ENCODE measurements at places on chromosomes 4 and X.

DNA sequence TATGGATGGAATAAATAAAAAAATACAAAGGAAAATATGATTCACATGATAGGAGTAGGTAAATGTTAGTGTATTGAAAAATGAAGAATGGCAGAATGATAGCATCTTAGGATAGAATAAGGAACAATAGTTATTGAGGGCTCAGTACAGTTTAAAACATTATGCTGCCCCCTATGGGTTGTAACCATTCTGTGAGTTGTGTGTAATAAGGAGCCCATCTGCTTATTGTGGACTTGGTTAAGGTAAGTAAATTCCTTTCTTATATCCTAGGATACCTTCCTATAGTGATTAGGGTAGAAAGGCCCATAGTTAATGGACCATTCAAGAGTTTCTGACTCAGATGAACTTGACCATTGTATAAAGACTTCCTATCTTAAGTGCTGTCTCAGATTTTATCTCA, 195.8 kb downstream of the PDHA2 start:
- DNase-seq = no peak

GRCh38 chrX:108203540-108203939, 112.0 kb downstream of the ATG4A start:
- no peak for DNase-seq

GRCh38 chr4:40486534-40486933, 143.1 kb downstream of the RBM47 start:
- DNase-seq = no peak

DNA sequence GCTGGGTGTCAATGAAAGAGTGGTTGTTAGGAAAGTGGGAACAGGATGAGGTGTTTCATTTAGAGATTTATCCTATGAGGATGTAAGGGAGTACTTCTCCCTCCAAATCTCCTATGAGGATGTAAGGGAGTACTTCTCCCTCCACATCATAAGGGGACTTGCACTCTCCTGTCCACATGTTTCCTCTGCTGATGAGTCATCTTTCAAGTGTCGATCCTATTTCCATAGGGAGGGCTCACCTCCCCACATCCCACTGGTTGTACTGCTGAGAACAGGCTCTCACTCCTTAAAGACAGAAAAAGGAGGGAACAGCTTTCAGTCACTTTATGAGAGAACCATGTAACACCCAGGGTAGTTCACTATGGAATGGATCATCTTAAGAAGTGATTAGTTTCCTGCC, 65.0 kb downstream of the INPP4B start:
- no peak for DNase-seq

DNA sequence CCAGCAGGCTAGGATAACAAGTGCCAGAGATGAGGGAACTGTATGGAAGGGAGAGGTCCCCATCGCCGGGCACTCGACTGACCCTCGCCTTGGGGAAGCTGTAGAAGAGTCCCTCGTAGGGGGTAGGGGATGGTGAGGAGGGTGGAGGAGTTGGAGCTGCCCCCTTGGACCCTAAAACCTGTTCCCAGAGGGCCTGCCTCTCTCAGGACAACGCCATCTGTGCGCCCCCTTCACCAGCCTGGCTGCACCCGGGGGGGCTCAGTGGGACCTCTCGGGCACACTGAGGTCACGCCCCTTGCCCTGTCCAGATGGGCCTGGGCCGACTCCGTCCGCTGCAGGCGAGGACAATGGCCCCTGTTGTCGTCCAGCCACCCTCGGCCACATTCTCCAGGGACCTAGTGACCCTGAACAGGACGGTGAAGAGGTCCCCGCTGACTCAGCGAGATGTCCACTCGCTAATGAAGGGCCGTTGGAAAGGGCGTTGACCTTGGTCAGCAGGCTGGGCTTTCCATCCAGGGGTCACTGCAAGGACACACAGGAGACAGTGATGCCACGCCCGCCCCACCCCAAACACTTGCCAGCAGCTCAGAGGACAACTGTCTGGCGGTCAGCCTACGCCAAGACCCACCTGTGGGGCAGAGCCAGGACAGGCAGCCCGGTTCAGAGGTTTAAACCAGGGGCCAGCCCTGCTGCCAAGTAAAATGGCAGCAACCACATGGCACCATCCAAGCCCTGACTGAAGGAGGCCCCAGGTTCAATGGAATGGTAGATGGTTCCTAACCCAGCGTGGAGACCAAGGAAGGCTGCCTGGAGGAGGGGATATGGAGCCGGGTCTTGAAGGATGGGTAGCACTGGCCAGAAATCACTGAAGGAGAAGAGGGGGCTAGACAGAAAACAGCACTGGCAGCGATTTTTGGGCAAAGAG, 51.2 kb downstream of the HMX1 start:
- DNase-seq = no peak

DNA sequence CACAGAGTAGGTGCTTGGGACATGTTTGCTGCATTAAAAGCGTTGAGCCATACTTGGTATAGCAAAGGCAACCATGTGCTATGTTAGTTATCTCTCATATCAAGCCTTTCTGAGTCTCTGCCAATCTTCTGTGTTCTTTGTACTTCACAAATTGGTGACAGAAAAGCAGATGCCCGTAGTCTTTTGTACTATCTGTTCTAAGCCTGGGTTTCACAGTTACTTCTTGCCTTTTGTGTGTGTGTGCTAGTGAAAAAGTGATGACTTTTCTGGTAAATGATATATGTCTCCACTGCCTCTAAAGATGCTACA, 16.1 kb upstream of the KLHL2 start:
- DNase-seq = no peak

DNA sequence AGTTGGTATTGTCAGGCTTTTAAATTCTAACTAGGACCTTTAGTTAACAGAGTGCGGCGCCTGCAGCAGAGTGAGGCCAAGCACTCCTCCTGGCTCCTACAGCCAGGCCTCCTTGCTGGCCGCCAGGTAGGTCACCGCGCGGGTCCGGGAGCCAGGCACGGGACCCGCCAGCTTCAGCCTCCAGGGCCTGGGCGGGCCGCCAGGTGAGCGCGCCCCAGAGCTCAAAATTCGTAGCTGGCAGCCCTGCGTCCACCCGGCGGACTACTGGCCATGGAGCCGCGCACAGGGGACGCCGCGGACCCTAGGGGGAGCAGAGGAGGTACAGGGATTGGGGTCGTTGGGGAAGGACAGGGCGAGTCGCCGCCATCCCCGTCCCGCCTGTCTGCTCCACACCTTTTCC, at the start of gene MAGIX:
MAGIX (plus strand) TSS at position 139 of the 400 bp plus-strand sequence; CDS start at position 271, 132 bp downstream.
- no peak for DNase-seq

DNA sequence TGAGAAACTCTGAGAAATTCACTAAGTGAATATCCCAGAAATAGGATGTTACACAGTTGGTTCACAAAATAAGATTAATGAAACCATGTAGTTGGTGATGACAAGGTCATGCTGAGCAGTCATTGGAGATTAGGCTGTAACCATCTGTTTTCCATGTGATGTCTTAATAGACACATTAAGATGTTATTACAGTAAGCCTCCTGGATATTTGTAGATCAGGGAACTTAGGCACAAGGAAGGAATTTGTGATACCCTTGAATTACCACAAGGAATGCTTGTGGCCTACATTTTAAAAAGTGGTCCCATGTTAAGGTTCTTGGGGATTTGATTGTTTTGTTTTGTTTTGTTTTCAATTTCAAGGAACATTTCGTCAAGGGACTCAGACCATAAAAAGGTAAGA, 185.6 kb upstream of the BANK1 start:
- no peak for DNase-seq

DNA sequence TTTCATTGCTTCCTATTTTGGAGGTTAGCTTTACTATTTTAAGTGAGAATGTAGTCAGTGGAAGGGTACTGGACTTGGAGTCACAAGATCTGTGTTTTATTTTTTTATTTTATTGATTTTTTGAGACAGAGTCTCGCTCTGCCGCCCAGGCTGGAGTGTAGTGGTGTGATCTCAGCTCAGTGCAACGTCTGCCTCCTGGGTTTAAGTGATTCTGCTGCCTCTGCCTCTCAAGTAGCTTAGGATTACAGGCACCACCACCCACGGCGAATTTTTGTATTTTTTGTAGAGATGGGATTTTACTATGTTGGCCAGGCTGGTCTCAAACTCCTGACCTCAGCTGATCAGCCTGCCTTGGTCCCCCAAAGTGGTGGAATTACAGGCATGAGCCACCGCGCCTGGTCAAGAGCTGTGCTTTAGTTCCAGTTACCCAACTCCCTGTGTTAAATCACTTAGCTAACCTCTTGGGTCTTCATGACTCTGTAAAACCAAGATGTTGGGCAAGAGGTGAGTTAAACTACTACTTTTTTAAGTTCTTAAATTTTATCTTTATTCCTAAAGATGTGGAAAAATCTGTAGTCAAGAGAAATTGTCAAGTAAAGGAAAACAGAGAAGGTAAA, 11.2 kb downstream of the USP9X start:
- no peak for DNase-seq

DNA sequence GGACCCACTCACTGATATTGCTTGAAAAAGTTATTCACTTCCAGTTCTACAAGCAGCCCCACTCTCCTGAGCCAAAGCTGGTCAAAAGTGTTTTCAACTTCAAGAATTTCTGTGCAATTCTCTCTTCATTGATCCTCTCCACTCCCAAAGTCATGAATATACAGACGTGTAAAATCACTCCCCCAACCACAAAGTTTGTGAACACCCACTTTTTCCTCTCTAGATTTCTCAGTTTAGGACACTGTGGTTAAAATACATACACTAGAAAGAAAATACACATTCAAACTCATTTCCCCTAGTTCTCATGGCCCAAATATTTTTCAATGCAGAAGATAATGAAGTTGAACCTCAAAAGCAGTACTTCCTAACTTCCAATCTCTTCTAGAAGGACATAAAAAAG, 116.3 kb downstream of the MSN start:
- DNase-seq = no peak

- DNase-seq = no peak
Observed at GRCh38 chr4:57318703-57319102, 208.5 kb upstream of the IGFBP7 start.

- no peak for DNase-seq
Observed at GRCh38 chr4:182307746-182308145, 64.5 kb downstream of the TENM3 start.

DNA sequence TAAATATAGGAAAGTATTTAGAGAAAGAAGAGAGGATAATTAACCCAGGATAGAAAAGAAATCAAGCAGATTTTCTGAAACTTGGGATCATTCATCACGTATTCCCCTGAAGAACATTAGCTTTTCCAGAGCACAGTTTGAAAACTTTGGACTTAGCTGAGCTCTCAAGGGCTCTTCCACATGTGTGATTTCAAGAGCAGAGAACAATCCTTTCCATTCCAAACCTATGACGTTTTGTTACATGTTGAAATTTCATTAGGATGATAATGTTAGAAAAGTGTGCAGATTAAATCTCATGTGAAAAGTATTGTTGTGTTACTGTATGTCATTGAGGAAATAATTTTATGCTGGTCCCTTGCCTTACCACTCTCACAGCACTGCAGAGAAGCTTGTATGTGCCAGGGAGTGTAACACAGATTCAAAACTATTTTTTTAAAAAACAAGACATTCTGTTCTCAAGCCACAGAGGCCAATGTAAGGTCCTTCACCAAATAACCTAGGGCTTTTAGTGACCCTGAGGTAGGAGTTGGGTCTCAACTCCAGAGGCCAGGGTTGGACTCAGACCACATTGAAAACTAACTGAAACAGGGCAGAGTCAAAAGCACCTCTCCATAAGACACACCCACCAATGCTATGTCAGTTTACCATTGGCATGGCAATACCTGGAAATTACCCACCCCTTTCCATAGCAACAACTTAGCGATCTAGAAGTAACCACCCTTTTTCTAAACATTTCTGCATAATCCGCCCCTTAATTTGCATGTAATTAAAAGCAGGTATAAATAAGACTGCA, 141.3 kb downstream of the ANXA5 start:
- no peak for DNase-seq

GRCh38 chr4:148061141-148061481, 329.2 kb downstream of the ARHGAP10 start:
- DNase-seq = no peak

DNA sequence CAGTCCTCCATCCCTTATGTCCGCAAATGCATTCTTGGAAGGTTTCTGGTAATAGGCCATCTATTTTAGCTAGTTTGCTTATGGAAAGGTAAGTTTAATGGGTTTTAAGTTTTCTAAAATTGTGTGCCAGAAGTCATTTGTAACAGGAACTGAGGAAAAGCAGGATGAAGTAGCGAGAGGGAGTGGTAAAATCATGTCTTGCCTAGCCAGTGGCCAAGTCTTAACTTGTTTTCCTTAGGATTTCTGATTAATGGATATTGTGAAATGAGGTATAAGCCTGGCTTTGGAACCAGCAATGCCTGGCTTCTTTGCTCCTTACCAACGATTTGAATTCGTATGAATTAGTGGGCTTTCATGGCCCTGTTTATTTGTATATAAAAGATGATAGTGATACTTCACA, 7.3 kb downstream of the SEC24B start:
- no peak for DNase-seq

GRCh38 chr4:1351854-1352566, 5.0 kb downstream of the UVSSA start:
- DNase-seq = peak; percentile 85

DNA sequence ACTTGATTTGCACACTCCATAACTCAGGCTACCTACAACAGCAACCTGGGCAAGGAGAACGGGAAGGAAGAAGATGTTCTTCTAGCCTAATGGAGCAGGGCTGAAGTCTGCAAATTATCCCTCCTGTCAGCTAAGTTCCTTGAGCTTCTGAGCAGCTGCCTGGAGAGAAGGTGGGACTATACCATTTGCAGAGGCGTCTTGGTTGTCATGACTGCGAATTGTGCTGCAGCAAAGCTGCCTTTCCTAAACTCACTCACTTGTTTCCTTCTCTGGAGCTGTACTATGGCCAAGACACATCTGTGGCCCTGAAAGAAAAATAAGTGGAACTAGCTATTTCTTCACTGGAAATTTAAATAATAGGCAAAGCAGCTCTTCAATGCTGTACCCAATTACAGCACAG, 682.4 kb upstream of the GRIA3 start:
- no peak for DNase-seq

GRCh38 chr4:33961761-33962160, 2282.6 kb downstream of the ARAP2 start:
- DNase-seq = no peak

GRCh38 chr4:52685316-52685715, 26.2 kb upstream of the USP46 start:
- DNase-seq = no peak

- DNase-seq = no peak
Observed at GRCh38 chr4:6929812-6930464, 20.3 kb downstream of the TBC1D14 start.

DNA sequence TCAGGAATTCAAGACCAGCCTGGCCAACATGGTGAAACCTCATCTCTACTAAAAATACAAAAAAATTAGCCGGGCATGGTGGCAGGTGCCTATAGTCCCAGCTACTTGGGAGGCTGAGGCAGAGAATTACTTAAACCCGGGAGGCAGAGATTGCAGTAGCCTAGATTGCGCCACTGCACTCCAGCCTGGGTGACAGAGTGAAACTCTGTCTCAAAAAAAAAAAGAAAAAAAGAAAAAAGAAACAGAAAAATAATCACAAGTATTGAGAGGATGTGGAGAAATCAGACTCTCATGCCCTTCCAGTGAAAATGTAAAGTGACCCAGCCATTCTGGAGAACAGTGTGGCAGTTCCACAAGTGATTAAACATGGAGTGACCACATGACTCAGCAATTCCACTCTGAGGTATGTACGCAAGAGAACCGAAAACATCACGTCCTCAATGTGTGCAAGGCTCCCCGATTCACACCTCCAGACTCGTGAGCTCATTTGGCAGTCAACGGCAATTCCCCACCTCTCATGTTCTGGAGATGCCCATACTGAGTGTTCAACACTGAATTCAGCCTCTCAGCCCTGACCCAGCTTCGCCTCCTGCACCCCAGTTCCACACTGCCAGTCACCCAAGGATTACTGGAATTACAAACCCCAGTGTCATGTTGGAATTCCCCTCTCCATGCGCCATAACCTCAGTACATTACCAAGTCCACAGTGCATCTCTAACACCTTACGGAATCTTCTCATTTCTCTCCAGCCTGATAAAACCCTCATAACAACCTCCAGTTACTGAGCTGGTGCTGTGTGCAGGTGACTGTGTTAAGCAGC, 21.1 kb downstream of the ACOX3 start:
- no peak for DNase-seq

All from stimulated activated CD8-positive, alpha-beta memory T cell treated with anti-CD3 and anti-CD28 coated beads, Interleukin-12 subunit alpha, Interleukin-12 subunit beta, amount 100 ng/mL, for 1 hour (primary cell).